ENCODE measurements at places on chromosomes 7 and 10. TPM values are rescaled to one million over a fixed set of nuclear protein-coding genes. Genes with fewer than 3 reads are reported as not detected.

BTBD16 gene
- not detected for total RNA-seq

DNAJC30 gene
- 5.8 TPM for total RNA-seq

NUDCD3 gene
- 105 TPM for total RNA-seq

EBF3 gene
- total RNA-seq, result not detected

NEUROD6 gene
- not detected for total RNA-seq

HHEX gene
- 0.67 TPM for total RNA-seq

OR2A5 gene
- not detected for total RNA-seq

SMKR1 gene
- 4.0 TPM for total RNA-seq
